ENCODE measurements at places on chromosomes 1 and 21. TPM values are rescaled to one million over a fixed set of nuclear protein-coding genes. Genes with fewer than 3 reads are reported as not detected.

OR14K1 gene
- not detected for total RNA-seq

ERG gene
- 4.6 TPM for total RNA-seq

PCP4L1 gene
- not detected for total RNA-seq

PLXNA2 gene
- 20.0 TPM for total RNA-seq

AQP10 gene
- total RNA-seq: not detected

CD48 gene
- 0.62 TPM for total RNA-seq

LRRC38 gene
- total RNA-seq: 6.8 TPM

KCNA2 gene
- 2.9 TPM for total RNA-seq

TFF2 gene
- total RNA-seq: not detected

CSMD2 gene
- total RNA-seq: 0.20 TPM

ESRRG gene
- 1.8 TPM for total RNA-seq

SPATA1 gene
- total RNA-seq: not detected

ADAMTS4 gene
- 4.0 TPM for total RNA-seq

OR2T33 gene
- total RNA-seq: not detected

RUNX3 gene
- total RNA-seq: 0.27 TPM

CTSK gene
- total RNA-seq: 16.0 TPM

OTUD7B gene
- 48.3 TPM for total RNA-seq

GSTM2 gene
- 41.4 TPM for total RNA-seq
